Breast epithelium (tissue), 4 donors: ENCODE measurements at places on chromosomes 4 and X.

- DNase-seq = no peak
Observed at GRCh38 chr4:182924497-182924896, 7.3 kb upstream of the DCTD start.

DNA sequence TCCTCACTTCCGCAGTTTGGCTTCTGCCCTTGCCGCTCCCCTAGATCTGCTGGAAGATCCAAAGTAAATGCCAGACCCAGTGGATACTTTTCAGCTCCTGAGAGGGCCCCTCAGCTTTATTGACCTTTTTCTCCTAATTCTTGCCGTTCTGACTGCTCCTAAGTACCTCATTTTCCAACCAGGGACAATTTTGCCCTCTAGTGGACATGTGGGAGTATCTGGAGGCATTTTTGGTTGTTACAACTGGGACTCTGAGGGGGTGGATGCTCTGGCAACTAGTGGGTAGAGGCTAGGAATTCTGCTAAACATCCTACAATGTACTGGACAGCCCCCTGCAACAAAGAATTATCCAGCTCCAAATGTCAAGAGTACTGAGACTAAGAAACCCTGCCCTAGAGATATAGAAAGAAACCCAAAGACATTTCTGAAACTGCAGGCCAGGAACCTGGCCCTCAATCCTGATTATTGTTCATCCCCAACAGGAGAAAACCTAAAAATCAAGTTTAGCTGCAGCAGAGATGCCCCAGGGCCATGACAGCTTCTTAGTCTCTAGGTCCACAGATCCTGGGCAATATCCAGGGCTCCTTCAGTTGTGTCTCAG is 3.4 kb downstream of the TEX13B start:
- no peak for DNase-seq

DNA sequence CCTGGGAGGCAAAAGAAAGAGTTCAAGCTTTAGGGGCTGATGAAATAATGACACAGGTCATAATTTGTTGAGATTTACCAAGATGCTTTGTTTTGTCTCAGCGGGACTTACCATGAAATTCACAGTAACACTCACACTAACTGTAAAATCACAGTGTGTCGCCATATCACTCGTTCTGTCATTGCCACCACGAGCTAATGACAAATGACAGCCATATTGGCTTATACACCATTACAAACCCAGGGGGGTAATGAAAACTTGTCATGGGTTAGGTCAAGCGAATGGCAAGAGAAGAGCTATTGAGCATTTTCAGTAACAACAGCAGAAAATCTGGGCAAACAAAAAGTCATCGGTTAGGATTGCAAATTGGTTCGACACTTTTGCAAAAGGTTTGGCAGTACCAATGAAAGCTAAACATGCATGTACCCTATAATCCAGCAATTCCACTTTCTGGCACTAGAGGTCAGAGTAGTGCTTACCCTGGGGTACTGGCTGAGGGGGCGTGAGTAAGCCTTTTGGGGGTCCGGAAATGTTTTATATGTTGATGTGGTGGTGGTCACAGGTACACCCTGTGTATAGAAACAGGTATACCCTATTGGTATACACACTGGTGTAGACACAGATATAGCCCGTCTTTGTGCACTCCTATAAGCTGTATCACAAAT is 83.9 kb upstream of the RAI2 start:
- no peak for DNase-seq

DNA sequence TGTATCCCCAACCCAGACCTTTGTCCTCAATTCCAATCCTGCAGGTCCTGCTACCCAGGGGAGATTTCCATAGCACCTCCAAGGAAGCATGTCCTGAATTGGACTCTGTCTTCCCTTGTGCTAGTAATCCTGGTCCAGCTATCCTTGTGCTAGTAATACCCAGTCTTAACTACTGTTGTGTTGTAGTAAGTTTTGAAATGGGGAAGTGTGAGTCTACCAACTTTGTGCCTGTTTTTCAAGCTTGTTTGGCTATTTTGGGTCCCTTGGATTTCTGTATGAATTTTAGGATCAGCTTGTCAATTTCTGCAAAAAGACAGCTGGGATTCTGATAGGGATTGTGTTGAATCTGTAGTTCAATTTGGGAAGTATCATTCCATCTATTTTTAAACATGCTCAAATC is 51.4 kb downstream of the CD99L2 start:
- DNase-seq = no peak

- no peak for DNase-seq
Observed at GRCh38 chr4:184447664-184448063, 26.7 kb downstream of the IRF2 start.

DNA sequence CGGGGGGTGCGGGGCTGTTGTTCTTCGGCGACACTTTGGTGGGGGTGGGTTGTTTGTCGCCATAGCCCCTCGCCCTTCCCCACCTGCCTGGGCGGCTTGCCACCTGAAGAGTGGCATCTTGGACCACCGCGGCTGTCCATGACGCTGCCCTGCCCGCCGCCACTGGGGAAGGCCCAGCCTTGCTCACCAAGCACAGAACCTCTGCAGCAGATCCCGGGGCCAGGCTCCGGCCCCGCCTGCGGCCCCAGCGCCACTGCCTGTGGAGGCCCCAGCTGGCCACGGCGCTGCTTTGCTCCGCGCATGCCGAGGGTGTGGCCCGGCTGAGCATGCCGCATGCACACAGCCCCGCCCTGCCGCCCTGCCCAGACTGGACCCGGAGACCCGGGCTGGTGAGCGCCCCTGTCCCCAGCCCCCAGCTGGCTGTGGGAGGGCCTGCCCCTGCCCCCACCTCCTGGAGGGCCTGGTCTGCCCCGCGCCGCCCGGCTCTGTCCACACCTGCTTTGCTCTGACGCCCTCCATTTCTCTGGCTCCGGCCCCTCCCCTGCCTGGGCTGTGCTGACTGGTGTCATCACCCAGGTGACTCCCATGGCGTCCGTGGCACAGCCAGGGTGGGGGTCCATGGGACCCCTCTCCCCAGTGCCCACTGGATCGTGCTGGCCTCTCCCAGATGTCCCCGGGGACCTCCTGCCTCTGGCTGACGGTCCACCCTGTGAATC is 5.3 kb downstream of the NAT8L start:
- DNase-seq = no peak

- DNase-seq = no peak
Observed at GRCh38 chrX:16869393-16870094, 618 bp downstream of the RBBP7 start.

DNA sequence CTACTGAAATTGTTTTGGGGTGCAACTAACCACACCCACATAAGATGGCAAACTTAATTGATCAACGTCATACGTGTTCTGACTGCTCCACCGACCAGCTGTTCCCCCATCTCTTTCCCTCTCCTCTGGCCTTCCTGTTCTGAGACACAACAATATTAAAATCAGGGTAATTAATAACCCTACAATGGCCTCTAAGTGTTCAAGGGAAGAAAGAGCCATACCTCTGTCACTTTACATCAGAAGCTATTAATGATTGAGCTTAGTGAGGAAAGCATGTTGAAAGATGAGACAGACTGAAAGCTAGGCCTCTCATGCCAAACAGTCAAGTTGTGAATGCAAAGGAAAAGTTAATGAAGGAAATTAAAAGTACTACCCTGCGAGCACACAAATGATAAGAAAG is 173.9 kb upstream of the FTHL17 start:
- DNase-seq = no peak
